ENCODE measurements at places on chromosomes 1 and 21. TPM values are rescaled to one million over a fixed set of nuclear protein-coding genes. Genes with fewer than 3 reads are reported as not detected.

LUZP1 gene
- 32.5 TPM for total RNA-seq

SH2D1B gene
- total RNA-seq, result 0.31 TPM

LELP1 gene
- not detected for total RNA-seq

HAO2 gene
- total RNA-seq, result not detected

AMY1B gene
- not detected for total RNA-seq

HES2 gene
- total RNA-seq, result not detected

NPHS2 gene
- total RNA-seq, result not detected

AIRE gene
- total RNA-seq, result not detected

CLCA1 gene
- total RNA-seq, result not detected

IL20 gene
- total RNA-seq, result 8.2 TPM

DSCAM gene
- not detected for total RNA-seq

MSTO1 gene
- total RNA-seq, result 16.8 TPM

RIPPLY3 gene
- total RNA-seq, result not detected

CHIA gene
- not detected for total RNA-seq

SV2A gene
- 0.65 TPM for total RNA-seq

RGS13 gene
- total RNA-seq, result 0.63 TPM

NHLH1 gene
- total RNA-seq, result not detected

DNAJC28 gene
- 1.5 TPM for total RNA-seq

ASCL5 gene
- not detected for total RNA-seq

LORICRIN gene
- total RNA-seq, result not detected

POU2F1 gene
- total RNA-seq, result 15.1 TPM

LCA5L gene
- total RNA-seq, result not detected

KMO gene
- total RNA-seq, result 4.4 TPM

CLCA2 gene
- 1.1 TPM for total RNA-seq

OR2AK2 gene
- total RNA-seq, result not detected

CFHR2 gene
- not detected for total RNA-seq

OR2W3 gene
- total RNA-seq, result not detected

TNFRSF14 gene
- total RNA-seq, result 42.1 TPM

CPT2 gene
- total RNA-seq, result 14.8 TPM

TEKT2 gene
- not detected for total RNA-seq

OBSCN gene
- total RNA-seq, result 12.2 TPM

APOBEC4 gene
- total RNA-seq, result not detected

PBX1 gene
- total RNA-seq, result 33.3 TPM

S100A8 gene
- 402 TPM for total RNA-seq

KISS1 gene
- total RNA-seq, result not detected

PEAR1 gene
- 12.6 TPM for total RNA-seq

LCE6A gene
- not detected for total RNA-seq

CD101 gene
- 1.9 TPM for total RNA-seq

EMC1 gene
- 28.5 TPM for total RNA-seq

STPG1 gene
- total RNA-seq, result 4.1 TPM

HPCAL4 gene
- total RNA-seq, result 0.24 TPM

ORC1 gene
- total RNA-seq, result 1.6 TPM

WNT3A gene
- not detected for total RNA-seq

ST7L gene
- 29.2 TPM for total RNA-seq

DLGAP3 gene
- total RNA-seq, result 0.25 TPM

GPR25 gene
- total RNA-seq, result not detected

All from omental fat pad (tissue), 4 donors.